ENCODE measurements at places on chromosomes 1 and 21. TPM values are rescaled to one million over a fixed set of nuclear protein-coding genes. Genes with fewer than 3 reads are reported as not detected.

TMPRSS2 gene
- 9.3 TPM for total RNA-seq

PROK1 gene
- total RNA-seq = not detected

ZNF692 gene
- 71.9 TPM for total RNA-seq

LIX1L gene
- 12.5 TPM for total RNA-seq

B3GALT5 gene
- total RNA-seq = 1.5 TPM

DNA sequence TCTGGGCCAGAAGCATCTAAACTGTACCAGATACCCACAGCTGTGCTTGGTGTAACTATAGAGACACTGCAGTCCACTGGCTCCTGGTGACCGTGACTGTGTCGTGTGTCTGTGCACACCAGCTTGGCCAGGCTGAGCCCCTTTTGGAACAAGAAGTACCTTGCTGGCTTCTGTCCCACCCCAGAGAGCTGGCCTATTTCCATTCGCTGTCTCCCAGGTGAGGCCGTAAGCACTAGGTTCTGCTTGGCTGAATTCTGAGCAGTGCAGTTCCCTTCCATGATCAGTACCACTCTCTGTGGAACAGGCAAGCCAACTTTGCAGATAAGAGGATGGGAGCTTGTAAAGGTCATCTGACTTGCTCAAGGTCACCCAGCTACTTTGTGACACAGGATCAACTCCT lies 119.9 kb upstream of the DNAH14 start:
- no peak for DNase-seq

GRCh38 chr1:201013991-201014815 lies 9.3 kb downstream of the KIF21B start:
- no peak for DNase-seq

DNA sequence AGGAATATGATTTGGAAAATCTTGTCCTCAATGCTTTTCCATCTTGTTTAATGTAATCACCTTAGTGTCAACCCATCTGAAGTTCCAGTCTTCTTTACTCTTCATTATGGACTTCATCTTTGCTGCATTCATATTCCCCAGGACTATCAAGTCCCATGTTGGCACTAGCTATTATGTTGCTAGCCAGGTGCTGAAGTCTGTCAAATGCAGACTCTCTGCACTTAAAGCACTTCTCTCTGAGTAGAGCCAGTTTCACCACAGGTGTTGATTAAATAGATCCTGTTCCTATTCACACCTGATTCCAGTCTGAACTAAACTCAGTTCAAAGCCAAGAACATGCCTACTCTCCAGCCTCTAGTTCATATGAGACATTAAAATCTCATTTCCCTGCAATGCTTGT lies 75.0 kb upstream of the PKN2 start:
- DNase-seq = no peak

DNA sequence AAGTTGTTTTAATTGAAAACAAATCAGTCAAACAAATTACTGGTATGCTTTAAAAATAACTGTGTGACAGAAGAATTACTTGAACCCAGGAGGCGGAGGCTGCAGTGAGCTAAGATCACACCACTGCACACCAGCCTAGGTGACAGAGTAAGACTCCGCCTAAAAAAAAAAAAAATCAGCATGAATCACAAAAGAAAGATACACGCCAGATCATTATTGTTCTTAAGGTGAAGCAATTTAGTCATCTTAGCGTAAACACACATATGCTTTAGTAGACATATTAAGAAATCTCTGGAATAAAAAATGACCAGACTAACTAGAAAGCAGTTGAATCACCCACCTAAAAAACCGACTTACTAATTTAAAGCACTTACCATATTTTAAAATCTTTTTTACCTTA lies 20.2 kb downstream of the RERE start:
- peak; percentile 81 for DNase-seq

Measured in PC-3 (cell line).